ENCODE measurements at places on chromosomes 5 and 9. TPM values are rescaled to one million over a fixed set of nuclear protein-coding genes. Genes with fewer than 3 reads are reported as not detected.

FST gene
- 12.6 TPM for total RNA-seq

DNA sequence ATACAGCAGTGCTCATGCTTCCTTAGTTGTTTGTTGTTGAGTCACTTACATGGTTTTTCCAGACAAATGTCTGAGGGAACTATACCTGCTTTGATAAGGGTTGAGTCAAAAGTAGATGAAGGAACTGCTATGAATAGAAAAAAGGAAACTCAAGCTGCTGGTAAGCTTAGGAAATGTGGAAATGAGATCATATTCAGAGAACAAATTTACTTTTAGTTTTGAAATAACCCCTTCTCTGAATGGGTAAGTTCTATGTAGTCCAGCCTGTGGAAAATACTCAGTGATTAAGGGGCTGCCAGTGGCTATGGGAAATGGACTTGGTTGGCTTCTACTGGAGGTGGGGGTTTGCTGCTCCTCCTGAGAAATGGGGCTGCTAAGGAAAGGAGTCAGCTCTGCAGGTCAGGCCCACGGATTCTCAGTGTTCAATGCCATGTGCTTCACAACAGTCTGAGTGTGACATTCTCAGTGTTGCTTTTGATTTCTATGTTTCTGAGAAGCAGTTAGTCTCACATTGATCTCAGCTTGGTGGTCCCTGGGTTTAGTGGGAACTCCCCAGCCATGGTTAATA lies 47.7 kb upstream of the GLRX start:
- H3K27ac ChIP-seq: peak overlapping the region; percentile 80
- H3K4me3 ChIP-seq: peak overlapping the region; percentile 27
- no peaks in the 10 kb centered on the region for H3K27me3 ChIP-seq

DNA sequence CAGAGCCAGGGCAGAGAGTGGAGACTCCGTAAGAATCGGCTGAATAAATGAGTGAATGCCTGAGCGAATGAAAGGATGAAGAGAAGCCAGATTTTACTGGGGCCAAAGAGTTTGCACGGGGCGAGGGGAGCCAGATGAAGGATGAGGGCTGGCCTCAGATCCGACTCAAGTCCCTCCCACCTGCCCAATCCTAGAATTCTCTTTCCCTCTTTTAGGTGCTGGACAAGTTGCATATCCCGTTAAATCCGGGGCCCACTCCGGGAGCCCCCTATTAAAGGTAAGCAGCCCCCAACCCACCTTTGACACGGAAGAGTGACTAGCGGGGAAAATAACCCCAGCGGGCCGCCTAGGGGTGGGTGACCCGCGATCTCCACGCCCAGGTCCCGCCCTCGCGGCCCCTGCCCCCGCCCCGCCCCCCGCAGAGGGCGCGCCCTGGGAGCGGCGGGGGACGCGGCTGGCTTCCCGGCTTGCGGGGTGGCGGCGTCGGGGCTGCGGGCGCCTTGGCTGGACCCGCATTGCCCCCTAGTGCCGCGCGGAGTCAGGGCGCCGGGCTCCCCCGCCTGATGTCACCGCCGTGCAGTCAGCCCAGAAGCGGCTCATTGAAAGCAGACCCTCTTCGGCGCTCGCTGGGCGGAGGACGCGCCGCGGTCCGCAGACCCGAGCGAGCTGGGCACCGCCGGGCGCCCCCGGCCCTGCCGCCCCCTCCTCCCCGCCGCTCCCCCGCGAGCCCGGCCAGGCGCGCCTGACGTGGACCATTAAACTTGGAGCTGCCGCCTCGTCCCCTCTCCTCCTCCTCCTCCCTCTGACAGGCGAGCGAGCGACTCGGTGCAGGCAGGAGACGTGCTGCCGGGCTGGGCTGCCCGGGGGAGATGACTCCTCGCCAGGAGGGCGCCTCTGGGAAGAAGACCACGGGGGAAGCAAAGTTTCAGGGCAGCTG lies at the start of gene ADRA1B:
Gene ADRA1B, plus strand, starts transcription at position 579 of the 937 bp plus-strand sequence. CDS start 424 bp downstream, outside the sequence.
- no peaks in the 10 kb centered on the region for H3K36me3 ChIP-seq
- H3K4me3 ChIP-seq: peak within 1 kb of the TSS; percentile 73
- no peak for DNase-seq
- H3K27ac ChIP-seq: peak within 1 kb of the TSS; percentile 93

GRCh38 chr9:127716412-127716811 lies 533 bp downstream of the TTC16 start:
- peak overlapping the region; percentile 99 for H3K4me3 ChIP-seq
- peaks cover 13% of the 10 kb centered on the region for H3K4me1 ChIP-seq
- no peaks in the 10 kb centered on the region for H3K36me3 ChIP-seq
- DNase-seq: no peak
- H3K27ac ChIP-seq: peak overlapping the region; percentile 68
- H3K27me3 ChIP-seq: no peaks in the 10 kb centered on the region

- H3K27ac ChIP-seq: no peak overlapping the region
- DNase-seq: no peak
- H3K36me3 ChIP-seq: no peaks in the 10 kb centered on the region
- no peak overlapping the region for H3K4me3 ChIP-seq
Measured at GRCh38 chr9:69054989-69055388, 19.4 kb downstream of the FXN start.

- no peaks in the 10 kb centered on the region for H3K36me3 ChIP-seq
- no peak for DNase-seq
- no peak overlapping the region for H3K4me3 ChIP-seq
- no peak overlapping the region for H3K27ac ChIP-seq
- peaks cover 22% of the 10 kb centered on the region for H3K4me1 ChIP-seq
- no peaks in the 10 kb centered on the region for H3K27me3 ChIP-seq
Measured at GRCh38 chr9:109916316-109916715, 136.3 kb downstream of the PALM2AKAP2 start.

DRD1 gene
- total RNA-seq: 0.41 TPM

DNA sequence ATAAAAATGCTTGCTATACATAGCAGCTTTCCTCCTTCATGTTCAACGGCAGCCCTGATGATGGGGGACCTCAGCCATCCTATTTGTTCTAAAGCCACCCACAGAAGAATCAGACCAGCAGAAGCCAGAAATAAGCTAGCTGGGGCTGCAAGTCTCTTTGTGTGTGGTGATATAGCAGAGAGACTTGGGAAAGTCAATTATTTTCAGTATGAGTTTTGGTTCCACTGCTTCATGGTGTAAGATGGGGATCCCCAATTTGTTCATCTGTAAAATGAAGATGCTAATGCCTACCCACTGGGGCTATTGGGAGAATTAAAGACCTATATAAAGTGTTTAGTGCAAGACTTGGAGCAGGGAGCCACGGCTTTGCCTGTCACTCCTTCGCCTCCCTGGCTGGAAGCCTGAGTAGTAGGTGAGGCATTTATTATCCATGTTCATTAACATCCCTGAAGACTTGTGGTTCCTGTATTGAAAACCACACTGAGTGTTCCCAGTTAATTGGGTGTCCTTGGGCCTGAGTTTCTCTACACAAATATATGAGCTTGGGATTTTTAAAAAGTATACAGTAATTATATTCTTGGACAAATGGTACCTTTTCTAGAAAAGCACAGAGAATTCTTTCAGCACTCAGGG lies 210.1 kb upstream of the SLC24A2 start:
- no peak for DNase-seq
- H3K4me1 ChIP-seq: no peaks in the 10 kb centered on the region
- no peaks in the 10 kb centered on the region for H3K36me3 ChIP-seq
- H3K27ac ChIP-seq: no peak overlapping the region
- no peaks in the 10 kb centered on the region for H3K27me3 ChIP-seq
- H3K4me3 ChIP-seq: no peak overlapping the region

WDR38 gene
- total RNA-seq: not detected

DNA sequence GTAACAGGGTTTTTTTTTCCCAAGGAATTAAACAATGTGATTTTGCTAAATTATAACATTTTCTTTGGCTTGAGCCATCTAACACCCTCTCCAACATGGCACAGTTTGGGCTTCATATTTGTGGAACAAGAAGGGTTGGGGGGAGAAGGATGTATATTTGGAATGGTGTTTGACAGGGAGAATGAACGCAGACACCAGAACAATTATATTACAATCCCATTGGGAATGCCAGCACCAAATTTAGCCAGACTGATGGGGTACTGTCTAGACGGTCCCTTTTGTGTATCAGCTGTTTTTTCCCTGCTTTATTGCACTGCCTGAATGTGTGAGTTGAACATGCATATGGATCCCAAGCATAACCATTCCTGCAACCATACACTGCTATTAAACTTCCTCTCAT lies 130.9 kb upstream of the TMEM161B start:
- no peaks in the 10 kb centered on the region for H3K27me3 ChIP-seq
- no peak for DNase-seq
- H3K36me3 ChIP-seq: no peaks in the 10 kb centered on the region
- no peak overlapping the region for H3K4me3 ChIP-seq
- no peaks in the 10 kb centered on the region for H3K4me1 ChIP-seq

DNA sequence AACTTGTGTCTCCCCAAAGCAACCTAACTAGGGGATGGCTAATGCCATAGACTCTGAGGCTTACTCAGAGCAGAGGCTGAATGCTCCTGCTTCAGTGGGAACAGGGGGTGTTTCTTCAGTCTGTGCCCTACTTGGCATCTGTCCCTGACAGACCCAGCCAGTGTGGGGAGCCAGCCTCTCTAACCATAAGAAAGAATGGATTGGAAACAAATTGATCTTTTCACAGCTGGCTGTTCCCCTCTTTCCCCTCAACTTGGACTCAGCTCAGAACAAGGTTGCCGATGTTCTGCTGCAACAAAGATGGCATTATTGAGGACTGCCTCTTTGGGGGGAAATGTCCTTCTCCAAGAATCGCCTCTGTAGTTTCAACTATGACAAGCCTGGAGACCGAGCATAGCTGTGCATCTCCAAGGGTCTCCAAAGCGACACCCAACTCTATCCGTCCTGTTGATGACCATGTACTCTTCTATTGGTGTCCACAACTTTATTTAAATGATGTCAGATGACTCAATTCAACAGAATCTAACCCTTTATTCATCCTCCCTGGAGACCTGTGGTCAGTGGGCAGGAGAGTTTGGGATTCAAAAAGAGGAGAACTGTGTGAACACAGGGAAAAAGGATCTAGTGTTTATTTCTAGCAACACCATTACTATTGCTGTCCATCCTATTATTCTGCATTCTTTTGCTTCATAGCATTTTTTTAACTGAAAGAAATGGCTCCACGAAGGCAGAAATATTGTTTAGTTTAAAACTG lies 24.7 kb upstream of the TNC start:
- no peaks in the 10 kb centered on the region for H3K36me3 ChIP-seq
- no peaks in the 10 kb centered on the region for H3K27me3 ChIP-seq
- no peak for DNase-seq
- peaks cover 16% of the 10 kb centered on the region for H3K4me1 ChIP-seq
- no peak overlapping the region for H3K27ac ChIP-seq

SPINK7 gene
- total RNA-seq: not detected

SELENOP gene
- 392 TPM for total RNA-seq

- H3K36me3 ChIP-seq: no peaks in the 10 kb centered on the region
- H3K4me1 ChIP-seq: no peaks in the 10 kb centered on the region
- H3K27me3 ChIP-seq: no peaks in the 10 kb centered on the region
- H3K4me3 ChIP-seq: no peak overlapping the region
- no peak overlapping the region for H3K27ac ChIP-seq
- DNase-seq: no peak
Measured at GRCh38 chr9:16352791-16353401, 517.6 kb downstream of the BNC2 start.

PRDM9 gene
- total RNA-seq: not detected

GRCh38 chr9:133073086-133074014 lies 11.6 kb downstream of the CEL start:
- DNase-seq: no peak
- no peaks in the 10 kb centered on the region for H3K27me3 ChIP-seq
- H3K4me1 ChIP-seq: peaks cover 4% of the 10 kb centered on the region
- H3K27ac ChIP-seq: no peak overlapping the region
- H3K36me3 ChIP-seq: no peaks in the 10 kb centered on the region

MORN5 gene
- total RNA-seq: not detected

STPG3 gene
- total RNA-seq: not detected

CEP120 gene
- total RNA-seq: 18.5 TPM

GRCh38 chr5:141570655-141571054 lies 48.1 kb downstream of the DIAPH1 start:
- peaks cover 21% of the 10 kb centered on the region for H3K36me3 ChIP-seq
- H3K27me3 ChIP-seq: no peaks in the 10 kb centered on the region
- H3K4me3 ChIP-seq: no peak overlapping the region
- no peak overlapping the region for H3K27ac ChIP-seq
- H3K4me1 ChIP-seq: peaks cover 7% of the 10 kb centered on the region

GRCh38 chr9:128409978-128410377 lies 10.7 kb upstream of the CERCAM start:
- no peaks in the 10 kb centered on the region for H3K27me3 ChIP-seq
- H3K36me3 ChIP-seq: no peaks in the 10 kb centered on the region
- no peak overlapping the region for H3K27ac ChIP-seq
- no peak for DNase-seq
- no peaks in the 10 kb centered on the region for H3K4me1 ChIP-seq

NOXA1 gene
- total RNA-seq: 3.5 TPM

PITX1 gene
- total RNA-seq: not detected

GDNF gene
- total RNA-seq: not detected

DNA sequence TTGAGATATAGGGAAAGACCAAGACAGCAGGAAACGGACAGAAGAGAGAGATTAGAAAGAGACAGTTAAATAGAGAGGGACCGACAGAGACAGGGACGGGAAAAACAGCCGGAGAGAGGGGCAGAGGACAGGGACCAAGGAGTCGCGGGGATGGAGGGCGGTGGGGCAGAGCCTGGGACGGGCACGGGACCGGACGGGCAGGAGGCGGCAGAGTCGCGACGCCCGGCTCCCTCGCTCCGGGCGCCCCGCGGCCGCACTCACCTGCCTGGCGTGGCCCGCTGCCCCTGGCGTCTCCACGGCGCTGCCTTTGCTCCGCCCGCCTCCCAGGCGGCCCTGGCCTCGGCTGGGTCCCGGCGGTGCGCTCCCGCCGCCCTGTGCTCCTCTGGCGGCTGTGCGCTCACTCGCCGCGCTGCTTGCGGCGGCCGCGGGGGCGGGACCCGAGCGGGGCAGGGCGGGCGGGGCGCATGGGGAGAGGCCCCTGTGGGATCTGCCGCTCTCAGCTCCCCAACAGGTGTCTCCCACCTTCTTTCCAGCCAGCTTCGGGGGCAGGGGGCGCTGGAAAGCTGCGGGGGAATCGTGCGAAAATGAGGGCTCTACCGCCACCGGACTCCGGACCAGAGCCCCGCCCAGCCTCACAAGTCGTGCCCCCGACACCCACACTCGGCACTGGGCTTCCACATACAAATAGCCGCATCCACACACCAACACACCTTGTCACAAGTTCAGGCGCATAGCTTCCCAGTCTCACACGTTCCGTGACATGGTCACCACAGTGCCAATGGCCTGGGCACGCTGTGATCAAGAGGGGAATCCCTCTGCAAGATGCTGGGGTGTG lies at the start of gene ARID3C:
Gene ARID3C, minus strand, starts transcription at position 411 of the 835 bp plus-strand sequence. CDS start 1,052 bp downstream, outside the sequence.
- no peak for DNase-seq
- no peaks in the 10 kb centered on the region for H3K36me3 ChIP-seq
- H3K27ac ChIP-seq: no peak within 1 kb of the TSS
- peaks cover 20% of the 10 kb centered on the region for H3K27me3 ChIP-seq
- H3K4me1 ChIP-seq: no peaks in the 10 kb centered on the region

- DNase-seq: no peak
- no peak overlapping the region for H3K4me3 ChIP-seq
- no peak overlapping the region for H3K27ac ChIP-seq
- H3K36me3 ChIP-seq: no peaks in the 10 kb centered on the region
Measured at GRCh38 chr5:136089791-136090190, 42.9 kb upstream of the SMAD5 start.

ACER2 gene
- total RNA-seq: 6.8 TPM

- no peak overlapping the region for H3K4me3 ChIP-seq
- peaks cover 8% of the 10 kb centered on the region for H3K4me1 ChIP-seq
- H3K36me3 ChIP-seq: no peaks in the 10 kb centered on the region
- H3K27ac ChIP-seq: peak overlapping the region; percentile 36
- no peaks in the 10 kb centered on the region for H3K27me3 ChIP-seq
Measured at GRCh38 chr9:135798263-135798585, 96.2 kb downstream of the KCNT1 start.

- no peaks in the 10 kb centered on the region for H3K4me1 ChIP-seq
- no peak for DNase-seq
- H3K27me3 ChIP-seq: no peaks in the 10 kb centered on the region
- no peaks in the 10 kb centered on the region for H3K36me3 ChIP-seq
Measured at GRCh38 chr9:74728176-74728575, 159.5 kb downstream of the TRPM6 start.

INVS gene
- total RNA-seq: 37.8 TPM

All from thoracic aorta (tissue), 2 donors.